ENCODE measurements at places on chromosomes 4 and X.

GRCh38 chr4:102735582-102735981 lies 25.2 kb downstream of the MANBA start:
- no peak for DNase-seq

DNA sequence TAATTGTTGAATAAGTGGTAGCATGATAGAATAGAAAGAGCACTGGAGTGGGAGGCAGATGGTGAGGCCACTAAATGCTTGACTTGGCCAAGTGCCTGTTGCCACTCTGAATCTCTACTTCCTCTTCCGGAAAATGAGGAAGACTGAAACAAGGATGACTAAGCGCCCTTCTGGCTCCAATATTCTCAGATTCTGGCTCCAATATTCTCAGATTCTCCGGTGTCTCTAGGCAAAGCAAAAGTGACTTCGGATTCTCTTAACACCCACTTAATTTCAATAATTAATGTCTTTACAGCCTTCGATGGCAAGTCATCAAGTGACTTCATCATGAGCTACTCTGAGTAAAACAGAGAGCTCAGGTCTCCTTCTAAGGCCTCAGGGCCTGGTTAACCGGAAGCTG lies 402.2 kb upstream of the FGF13 start:
- DNase-seq = no peak

GRCh38 chr4:8543623-8544022 lies 36.6 kb upstream of the GPR78 start:
- DNase-seq = no peak

DNA sequence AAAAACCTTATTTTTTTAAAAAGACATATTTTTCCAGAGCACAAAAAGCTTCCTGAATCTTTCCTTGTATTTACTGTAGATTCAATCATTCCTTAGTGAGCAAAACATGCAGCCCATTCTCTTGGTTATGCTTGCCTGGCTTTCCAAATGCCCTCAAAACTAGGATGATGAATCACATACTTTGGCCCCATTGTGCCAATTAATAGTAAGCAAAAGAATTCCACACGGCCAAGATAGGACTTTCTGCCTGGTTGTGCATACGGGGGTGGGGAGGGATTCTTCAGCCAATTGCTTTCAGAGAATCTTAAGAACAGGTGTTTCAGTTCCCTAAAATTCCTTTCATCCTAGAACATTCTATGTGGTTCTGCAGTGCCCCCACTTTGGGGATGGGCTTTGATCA lies 7.0 kb downstream of the RAI2 start:
- DNase-seq = no peak

GRCh38 chrX:149877157-149877556 lies 3.8 kb upstream of the MAGEA8 start:
- DNase-seq = no peak

GRCh38 chr4:81606166-81606565 lies 134.5 kb upstream of the RASGEF1B start:
- no peak for DNase-seq

DNA sequence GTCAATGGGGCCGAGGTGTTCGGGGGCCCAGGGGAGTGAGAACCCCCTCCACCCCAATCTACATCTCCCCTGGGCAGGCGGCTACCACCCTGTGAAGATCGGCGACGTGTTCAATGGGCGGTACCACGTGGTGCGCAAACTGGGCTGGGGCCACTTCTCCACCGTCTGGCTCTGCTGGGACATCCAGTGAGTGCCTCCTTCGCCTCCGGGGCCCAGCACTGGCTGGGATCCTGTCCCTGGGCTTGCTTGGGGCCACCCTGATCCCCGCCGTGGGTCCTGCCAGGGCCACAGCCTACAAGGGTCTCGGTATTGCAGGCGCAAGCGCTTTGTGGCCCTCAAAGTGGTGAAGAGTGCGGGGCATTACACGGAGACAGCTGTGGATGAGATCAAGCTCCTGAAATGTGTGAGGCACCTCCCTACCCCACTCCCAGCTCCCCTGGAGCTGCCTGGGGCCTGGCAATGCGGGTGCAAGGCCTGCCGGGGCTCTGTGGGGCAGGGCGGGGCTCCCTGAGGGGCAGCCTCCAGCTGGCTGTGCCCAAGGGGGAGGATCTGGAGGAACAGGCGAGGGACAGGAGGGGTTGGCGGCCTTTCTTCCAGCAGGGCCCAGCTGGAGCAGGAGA lies 697 bp downstream of the SRPK3 start:
- no peak for DNase-seq

- DNase-seq = peak; percentile 71
Observed at GRCh38 chrX:45714866-45715265, 514.2 kb upstream of the DIPK2B start.

Measured in IMR-90 (cell line).